ENCODE measurements at places on chromosomes 7 and 10.

DNA sequence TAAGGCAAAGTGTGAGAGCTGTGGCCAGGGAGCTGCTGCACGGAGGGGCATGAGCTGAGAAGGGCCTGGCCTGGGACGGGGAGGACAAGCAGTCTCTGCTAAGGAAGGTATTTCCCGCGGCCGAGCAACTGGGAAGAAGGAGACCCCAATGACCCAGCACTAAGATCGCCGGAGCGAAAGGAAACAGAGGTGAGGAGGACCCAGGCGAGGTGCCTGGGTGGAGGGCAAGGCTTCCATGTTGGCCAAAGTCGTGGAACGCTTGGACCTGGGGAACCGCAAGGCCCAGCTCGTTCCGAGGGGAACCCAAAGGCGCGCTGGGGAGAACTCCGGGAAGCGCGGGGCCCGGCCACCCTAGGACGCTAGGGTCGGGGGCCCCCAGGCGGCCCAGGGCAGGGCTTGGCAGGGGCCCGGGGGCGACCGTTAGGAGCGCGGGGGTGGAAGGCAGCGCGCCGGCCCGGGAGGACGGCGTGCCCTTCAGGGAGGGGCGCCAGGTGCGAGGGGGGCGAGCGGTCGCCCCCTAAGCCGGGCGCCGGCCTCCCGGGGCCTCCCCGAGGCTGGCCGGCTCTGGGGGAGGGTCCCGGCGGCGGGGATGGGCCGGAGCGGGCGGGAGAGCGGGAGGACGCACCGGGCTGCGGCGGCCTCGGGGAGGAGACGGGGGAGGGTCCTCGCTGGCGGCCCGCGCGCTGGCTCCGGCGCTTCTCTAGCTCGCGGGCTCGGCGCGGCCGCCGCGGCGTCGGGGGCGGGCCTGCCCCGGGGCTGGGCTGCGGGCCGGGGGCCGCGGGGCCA, 545 bp downstream of the GIGYF1 start:
- no peak for DNase-seq

GRCh38 chr7:117217106-117218035, 105.5 kb downstream of the WNT2 start:
- no peak for DNase-seq

- peak; percentile 24 for DNase-seq
These were observed 3.4 kb downstream of the KCNIP2 start for GRCh38 chr10:101840102-101840684.

DNA sequence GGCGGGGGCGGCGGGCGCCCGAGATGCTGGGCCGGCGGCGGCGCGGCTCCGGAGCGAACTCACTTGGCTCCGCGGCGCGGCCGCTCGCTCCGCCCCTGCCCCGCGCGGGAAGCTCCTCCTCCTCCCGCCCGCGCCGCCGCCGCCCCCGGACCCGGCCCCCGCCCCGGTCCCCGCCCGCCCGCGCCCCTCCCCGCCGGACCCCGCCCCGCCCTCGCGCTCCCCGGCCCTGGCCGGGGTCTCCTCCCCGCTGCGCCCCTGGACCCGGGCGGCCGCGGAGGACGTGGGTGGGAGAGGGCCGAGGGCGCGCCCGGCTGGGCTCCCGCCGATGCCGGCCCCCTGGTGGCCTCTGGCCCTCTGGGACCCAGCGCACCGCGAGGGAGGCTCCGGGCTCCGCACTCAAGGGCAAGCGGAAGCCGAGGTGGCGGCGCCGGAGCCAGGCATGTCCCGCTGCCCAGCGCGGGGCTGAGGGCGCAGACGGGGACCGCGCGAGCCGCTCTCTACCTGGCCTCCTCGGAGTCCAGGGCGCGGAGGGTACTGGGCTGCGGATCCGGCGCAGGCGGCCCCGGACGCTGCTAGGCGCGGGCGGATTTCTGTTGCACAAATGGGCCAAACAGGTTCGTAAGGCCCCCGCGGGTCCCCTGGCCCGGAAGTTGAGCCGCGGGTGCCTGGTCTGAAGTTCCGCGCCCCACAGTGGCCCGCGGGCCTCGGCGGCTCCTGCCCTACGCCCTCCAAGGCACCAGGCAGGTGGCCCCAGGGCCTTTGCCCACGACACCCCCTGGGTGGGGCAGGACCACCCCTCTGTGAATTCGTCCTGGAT, at the start of gene TCERG1L:
Gene TCERG1L, minus strand, starts transcription at position 61 of the 817 bp plus-strand sequence. CDS start 86 bp downstream, outside the sequence.
- no peak for DNase-seq

- no peak for DNase-seq
These were observed 43.1 kb downstream of the ARL4A start for GRCh38 chr7:12730523-12730922.

DNA sequence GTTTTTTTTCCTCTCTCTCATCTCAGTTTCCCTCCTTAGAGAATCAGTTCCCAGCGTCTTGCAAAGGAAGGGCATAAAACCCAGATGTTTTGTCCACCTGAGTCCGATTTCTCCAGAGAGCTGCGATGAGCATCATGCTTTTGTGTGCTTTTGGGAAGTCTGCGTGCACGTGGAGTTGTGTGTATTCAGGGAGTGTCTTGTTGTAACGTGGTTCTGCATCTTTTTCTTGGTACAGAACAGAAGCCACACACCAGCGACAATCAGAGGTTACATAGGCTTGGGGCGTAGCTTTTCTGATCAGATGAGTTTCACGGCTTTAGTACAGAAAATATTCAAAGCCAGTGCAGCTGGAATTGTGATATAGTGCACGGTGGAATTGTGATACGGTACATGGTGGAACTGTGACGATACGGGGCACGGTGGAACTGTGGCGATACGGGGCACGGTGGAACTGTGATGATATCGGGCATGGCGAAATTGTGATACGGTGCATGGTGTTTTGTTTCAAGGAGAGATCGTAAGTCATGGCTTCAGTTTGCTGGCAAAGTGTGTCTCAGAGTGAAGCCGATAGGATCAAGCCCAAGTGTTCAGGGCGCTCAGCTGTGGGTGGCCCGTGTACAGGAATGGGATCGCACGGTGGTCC, 32.8 kb downstream of the FOXK1 start:
- no peak for DNase-seq

DNA sequence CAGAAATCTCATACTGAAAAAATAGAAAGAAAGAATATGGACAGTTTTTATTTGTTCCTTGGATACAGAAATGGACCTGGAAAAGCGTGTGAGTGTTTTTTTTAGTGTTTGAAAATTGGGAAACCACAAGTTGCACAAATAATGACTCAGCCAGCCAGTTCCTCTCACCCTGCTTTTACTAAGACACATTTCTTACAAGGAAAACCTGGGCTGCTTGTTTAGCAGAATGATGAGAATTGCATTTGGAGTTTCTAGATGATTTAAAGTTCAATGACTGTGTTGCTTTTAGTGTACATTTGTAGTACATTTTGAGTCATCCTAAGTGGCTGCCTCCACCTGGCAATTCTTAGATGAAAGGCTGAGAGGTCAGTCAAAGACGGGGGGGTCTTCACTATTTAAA, 218.7 kb downstream of the ABCA13 start:
- no peak for DNase-seq

GRCh38 chr7:129189661-129190310, 1.4 kb downstream of the SMO start:
- DNase-seq, result no peak

DNA sequence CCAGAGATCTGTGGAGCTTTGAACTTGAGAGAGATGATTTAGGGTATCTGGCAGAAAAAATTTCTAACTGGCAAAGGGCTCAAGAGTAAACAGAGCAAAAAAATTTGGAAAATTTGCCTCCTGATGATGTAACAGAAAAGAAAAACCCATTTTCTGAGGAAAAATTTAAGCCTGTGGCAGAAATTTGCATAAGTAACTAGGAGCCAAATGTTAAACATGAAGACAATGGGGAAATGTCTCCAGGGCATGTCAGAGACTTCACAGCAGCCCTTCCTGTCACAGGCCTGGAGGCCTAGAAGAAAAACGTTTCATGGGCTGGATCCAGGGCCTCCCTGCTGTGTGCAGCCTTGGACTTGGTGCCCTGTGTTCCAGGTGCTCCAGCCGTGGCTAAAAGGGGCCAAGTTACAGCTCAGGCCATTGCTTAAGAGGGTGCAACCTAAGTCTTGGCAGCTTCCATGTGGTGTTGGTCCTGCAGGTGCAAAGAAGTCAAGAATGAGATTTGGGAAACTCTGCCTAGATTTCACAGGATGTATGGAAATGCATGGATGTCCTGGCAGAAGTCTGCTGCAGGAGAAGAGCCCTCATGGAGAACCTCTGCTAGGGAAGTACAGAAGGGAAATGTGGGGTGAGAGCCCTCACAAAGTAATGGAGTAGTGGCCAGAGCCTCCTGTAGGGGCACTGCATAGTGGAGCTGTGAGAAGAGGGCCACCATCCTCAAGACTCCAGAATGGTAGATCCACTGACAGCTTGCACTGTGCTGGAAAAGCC, 8.1 kb downstream of the SEMA3D start:
- no peak for DNase-seq

- no peak for DNase-seq
These were observed 53.9 kb upstream of the NFE2L3 start for GRCh38 chr7:26097837-26098668.

- DNase-seq, result no peak
These were observed 38.3 kb upstream of the SFMBT2 start for GRCh38 chr10:7449063-7449695.

GRCh38 chr10:17022896-17023295, 106.7 kb downstream of the CUBN start:
- DNase-seq, result no peak

DNA sequence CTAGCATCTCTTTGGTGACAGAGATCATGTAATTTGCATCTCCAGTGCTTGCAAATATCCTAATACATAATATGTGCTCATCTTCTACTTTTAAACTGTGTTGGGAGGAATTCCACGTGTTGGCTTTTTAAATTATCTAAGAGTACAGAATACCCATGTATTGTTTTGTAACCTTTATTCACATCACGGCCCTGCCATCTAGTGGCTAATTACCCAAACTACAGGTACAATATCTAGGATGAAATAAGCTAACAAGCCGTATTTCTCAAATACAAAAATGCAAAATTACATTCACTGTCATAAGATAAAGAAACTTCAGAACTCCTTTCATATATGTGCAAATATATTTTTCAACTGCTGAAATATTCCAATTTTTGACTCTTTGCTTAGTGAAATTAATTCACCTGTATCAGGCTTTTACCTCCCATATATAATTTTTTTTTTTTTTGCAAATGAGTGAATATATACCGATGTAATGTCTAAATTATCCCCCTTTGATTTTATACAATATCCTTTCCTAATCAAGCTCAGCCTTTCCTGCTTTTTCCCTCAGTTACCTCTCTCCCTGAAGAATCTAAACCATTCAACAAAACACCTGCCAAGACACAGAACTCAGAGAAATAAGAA, 30.3 kb upstream of the LSM8 start:
- no peak for DNase-seq

DNA sequence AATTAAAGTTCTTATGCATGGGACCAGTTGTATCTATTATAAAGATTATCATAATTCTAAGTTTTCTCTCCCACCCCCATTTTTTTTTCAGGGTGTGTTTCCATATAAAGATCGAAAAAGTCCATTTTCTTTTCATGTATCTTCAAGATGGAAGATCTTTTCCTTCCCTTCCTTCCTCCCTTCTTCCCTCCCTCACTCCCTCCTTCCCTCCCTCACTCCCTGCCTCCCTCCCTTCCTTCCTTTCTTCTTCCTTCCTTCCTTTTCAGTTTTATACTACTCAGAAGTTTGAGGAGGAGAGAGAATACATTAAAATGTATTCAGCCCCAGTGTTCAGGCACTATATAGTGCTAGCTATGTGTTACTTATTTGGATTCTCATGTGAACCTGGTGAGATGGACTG, 98.0 kb downstream of the POLL start:
- DNase-seq, result no peak

DNA sequence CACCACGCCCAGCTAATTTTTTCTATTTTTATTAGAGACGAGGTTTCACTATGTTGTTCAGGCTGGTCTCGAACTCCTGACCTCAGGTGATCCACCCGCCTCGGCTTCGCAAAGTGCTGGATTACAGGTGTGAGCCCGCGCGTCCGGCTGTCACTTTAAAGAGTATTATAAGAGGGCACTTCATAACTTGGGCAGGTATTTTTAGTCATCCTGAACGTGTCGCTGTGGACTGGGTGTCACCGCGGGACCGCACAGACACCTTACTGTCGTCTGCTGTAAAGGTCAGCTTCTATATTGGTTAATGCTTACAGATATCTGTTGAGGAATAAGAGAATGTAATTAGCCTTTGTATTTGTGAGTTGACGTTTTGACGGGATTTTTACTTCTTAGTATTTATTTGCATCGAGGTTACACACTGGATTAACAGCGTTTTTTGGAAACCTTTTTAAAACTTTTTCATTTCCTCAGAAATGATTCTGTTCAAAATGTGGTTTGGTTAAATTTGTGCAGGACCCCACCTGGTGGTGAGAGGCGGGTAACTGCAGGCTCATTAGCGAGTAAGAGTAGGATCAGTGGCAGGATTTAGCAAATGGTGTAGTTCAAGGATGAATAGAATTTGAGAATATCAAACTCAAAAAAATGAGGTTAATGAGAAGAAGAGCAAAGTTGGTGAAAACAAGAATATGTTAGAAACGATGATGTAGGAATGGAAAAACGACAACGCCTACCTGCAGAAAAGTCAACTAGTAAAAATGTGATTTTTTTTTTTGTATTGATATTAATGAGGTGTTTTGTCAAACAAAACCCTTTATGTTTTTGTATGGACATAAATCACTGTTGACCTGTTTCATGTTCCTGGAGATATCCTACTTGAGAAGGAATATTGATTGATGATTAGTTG, 3.2 kb downstream of the DNAJB6 start:
- DNase-seq, result peak; percentile 72

GRCh38 chr10:125411724-125412123, 251.4 kb upstream of the CTBP2 start:
- DNase-seq, result no peak

DNA sequence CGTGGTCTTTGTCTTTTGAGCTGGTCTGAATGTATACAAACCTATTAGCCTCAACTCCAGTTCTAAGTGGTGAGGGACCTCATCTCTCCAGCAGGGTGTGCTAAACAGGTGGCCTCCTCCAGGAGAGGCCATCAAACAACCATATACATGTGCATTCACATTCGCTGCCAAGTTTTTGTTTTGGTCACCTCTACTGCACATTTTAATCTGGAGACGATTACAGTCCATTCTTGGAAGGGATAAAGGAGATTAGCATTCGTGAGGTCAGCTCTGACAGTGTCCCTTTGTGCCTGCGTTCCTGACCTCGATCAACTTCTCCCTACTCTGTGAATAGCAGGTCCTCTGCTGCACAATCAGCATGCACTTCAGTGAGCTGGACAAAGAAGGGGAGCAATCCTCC, 60.8 kb downstream of the RHOBTB1 start:
- no peak for DNase-seq

GRCh38 chr10:92891885-92892690, 43.8 kb downstream of the EXOC6 start:
- DNase-seq, result no peak

GRCh38 chr7:151453326-151453791, 13.4 kb upstream of the CRYGN start:
- no peak for DNase-seq
